Fibroblast of skin of scalp (primary cell): ENCODE measurements at places on chromosomes 7 and 10.
A peak's percentile ranks its signal among the peaks of the same experiment; 100 is the strongest.

GRCh38 chr10:32077896-32078485 is 21.8 kb upstream of the KIF5B start:
- DNase-seq, result peak; percentile 80

DNA sequence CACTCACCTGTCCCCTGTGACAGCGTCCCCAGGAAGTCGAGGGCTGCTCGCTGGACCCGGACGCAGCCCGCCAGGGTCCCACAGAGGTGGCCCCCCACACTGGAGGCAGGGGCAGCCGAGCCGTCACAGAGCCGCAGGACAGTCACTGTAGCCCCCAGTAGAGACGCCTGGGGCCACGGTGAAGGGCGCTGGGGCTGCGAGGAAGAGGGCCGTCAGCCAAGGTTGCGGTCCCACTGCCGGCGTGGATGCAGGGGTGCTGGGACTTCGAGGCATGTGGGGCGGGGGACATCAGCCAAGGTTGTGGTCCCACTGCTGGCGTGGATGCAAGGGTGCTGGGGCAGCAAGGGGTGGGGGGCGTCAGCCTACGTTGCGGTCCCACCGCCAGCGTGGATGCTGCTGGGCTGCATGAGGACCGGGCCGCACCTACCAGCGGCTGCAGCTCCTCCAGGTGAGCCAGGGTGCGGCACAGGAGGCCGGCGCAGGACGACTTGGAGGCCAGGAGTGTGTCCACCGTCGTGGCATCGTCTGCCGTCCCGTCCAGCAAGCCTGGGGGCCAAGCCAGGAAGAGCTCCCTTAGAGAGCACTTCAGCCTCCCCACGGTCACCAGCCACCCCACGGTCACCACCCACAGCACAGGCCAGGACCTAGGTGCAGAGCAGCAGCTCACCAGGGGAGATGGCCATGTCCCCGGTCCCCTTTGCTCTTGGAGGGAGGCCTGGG is 13.9 kb downstream of the BRAT1 start:
- no peak for DNase-seq

DNA sequence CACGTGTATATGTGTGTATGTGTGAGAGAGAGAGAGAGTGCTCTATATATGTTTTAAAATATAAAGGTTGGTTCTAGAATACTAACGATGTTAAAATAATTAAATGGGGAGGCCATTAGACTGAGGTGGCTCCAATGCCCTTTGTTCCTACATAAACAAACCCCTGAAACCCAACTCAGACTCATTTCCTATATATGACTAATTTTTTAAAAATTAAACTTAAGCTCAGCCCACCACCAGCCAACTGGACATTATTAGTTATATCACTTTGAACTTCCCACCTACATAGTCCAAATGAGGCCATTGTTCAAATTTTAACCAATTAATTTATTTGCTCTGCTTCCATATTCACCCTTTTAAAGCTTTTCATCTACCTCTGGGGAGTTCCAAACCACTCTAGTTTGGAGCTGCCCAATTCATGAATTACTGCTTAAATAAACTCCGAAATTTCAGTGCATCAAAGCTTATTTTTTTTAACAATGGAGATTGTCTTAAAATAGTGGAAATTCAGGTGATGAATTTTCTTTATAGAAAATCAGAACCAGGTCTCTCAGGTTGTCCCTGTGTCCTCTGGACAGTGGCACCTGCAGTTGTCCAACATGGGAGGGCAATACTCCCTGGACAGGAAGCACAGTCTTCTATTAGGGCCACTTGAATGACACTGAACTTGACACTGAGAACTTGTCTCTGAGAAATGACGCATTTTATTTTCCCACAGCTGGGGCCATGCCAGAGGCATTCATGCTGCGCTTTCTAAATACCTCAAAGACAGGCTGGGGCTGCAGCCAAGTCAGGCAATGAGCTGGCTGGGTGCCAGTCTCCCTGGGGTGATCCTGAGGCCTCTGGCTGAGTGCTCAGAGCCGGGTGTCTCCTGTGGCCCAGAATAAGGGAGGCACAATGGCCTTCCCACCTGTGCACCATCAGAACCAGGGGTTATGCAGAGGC is 109.5 kb upstream of the TMEM72 start:
- peak; percentile 96 for DNase-seq

- no peak for DNase-seq
Observed at GRCh38 chr10:49458869-49459268, 63.0 kb upstream of the DRGX start.

DNA sequence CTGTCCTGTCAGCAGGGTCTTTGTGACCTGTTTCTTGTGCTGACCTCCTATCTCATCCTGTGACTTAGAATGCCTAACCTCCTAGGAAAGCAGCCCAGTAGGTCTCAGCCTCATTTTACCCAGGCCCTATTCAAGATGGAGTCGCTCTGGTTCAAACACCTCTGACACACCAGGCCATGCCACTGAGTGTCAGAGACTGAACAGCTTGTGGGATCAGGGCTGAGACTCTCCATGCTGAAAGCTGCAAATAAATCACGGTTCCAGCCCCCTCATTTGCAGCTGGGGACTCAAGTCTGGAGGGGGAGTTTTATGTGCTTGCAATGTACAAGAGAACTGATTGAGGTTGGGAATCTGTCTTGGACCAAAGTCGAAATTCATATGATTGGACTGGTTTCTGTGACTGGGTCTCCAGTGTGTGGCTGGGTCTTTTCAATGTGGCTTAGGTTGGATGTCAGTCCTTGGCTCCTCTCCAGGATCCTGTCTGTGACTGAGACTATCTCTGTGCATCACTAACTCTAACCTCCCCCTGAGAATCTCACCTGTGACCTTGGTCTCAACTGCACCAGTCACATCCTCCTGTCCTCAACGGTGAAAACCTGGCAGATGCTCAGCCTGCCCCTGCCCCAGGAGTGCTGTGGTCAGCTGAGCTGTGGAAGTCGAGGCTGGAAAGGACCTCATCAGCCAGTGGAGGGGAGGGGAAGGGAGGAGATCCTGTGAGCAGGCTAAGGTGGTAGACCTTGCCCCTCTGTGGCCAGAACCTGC is 11.7 kb downstream of the PRF1 start:
- DNase-seq, result no peak

GRCh38 chr7:70317356-70317755 is 719.1 kb downstream of the AUTS2 start:
- DNase-seq, result peak; percentile 54

DNA sequence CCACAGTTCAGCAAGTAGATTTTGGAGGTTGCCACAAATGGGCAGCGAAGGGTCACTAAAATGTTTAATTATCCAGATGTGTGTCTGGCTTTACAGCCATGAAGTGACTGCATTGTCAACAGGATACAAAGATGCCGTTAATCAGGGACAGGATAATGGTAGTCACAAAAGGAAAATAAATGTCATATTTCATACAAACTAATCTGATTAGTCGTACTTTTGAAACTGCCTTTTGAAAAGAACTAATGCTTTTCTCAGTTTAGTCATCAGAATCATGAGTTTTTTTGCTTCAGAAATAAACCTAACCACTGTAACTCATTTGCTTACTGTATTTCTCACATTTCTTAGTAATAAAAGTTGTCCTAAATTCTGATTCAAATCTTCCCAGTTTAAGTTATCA is 22.2 kb upstream of the WNT16 start:
- no peak for DNase-seq

DNA sequence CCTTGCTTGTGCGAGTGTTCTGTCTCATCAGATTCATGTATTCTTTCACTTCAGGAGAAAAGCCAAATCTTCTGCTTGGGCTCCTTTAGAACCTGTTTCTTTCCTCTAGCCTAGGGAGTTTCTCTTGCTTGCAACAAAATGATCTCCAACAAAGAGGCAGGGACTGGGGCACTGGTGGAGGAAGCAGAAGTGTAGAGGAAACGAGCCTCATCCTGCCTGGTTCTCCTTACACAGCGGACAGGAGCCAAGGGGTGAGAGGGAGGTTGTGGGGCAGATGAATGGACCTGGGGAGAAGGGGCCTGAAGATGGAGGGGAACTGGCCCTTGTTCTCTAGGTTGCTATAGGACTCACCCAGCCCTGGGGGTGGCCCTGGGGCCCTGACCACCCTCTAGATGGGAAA is 141.1 kb downstream of the PKD1L1 start:
- no peak for DNase-seq

GRCh38 chr7:106609416-106609815 is 51.5 kb downstream of the CCDC71L start:
- DNase-seq, result peak; percentile 81

DNA sequence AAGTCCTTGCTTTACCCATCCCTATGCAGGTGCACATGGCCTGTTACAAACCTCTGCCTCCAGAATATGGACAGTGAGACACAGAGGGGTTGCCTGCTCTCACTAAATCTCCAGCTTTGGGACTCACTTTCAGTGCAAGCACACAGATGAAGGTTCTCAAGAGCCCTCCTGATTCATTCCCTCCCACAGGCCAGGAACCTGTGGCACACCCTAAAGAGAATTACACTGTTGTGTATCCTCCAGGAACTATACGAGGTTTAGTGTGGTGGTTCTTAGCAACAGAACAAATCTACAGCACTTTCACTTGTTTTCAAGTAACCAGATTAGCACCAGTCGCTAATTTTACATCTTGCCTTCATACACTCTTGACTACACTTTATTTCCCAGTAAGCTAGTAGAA is 192.3 kb downstream of the PLXNA4 start:
- DNase-seq, result no peak

- no peak for DNase-seq
Observed at GRCh38 chr7:77796960-77797359, 1.3 kb downstream of the TMEM60 start.

GRCh38 chr10:46052791-46053375 is 6.8 kb upstream of the MSMB start:
- DNase-seq, result no peak

GRCh38 chr10:18230794-18231193 is 90.6 kb downstream of the CACNB2 start:
- peak; percentile 73 for DNase-seq

DNA sequence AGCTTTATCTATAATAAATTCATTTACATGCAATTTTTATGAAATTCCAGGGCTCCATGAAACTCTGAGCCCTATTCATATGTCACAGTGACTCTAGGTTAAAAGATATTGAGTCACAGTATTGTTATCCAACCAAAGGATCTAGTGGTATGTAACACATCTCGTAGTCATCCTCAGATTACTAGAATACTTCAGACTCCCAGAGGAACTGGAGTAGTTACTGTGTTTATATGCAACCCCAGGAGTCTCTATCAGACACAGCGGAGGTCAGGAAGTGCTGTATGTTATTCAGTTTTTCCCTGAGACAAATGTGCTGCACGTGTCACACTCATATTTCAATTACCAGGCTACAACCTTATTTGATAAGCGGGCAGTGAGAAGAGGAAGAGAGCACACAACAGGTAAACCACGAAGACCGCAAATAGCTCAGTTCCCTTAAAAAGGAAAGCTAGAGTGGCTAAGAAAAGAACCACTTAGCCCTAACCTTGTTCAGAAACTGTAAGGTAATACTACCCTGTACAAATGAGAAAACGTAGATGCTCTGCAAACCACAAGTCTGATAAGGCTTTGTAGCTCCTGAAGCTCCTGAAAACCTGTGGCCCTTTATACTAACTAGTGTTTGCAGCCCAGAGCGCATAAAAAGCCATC is 114.0 kb upstream of the CNTNAP2 start:
- DNase-seq, result peak; percentile 47

DNA sequence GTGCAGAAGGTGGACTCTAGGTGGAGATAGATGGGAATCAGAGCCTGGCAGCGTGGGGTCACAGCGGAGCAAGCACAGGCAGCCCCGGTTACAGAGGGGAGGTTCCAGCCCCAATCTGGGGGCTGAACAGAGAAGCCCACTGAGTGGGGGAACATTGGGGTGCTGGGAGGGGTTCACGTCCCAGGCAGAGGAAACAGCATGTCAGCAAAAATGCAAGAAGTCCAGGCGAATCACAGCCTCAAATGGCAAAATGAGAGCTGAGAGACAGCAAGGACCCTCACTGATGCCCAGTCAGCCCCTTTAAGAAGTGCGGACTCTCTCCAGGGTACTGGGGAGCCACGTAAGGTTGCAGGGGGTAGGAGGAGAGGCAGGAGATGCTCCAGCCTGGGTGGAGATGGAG is 62.0 kb downstream of the ELFN1 start:
- no peak for DNase-seq

DNA sequence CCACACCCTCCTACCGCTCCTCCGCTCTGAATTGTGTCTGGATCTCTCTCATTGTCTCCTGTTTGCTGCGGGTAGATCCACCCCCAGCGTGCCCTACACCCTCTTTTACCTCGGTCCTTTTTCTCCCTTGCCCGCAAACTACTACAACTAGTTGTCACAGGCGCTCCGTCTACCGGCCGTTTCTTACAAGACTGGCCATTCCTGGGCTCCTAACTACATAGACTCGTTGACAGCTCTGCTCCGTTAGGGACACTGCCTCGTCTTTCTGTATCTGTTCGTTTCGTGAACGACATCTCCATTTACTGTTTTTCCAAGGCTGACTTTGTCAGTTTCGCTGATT is 786 bp downstream of the TAF3 start:
- peak; percentile 52 for DNase-seq

DNA sequence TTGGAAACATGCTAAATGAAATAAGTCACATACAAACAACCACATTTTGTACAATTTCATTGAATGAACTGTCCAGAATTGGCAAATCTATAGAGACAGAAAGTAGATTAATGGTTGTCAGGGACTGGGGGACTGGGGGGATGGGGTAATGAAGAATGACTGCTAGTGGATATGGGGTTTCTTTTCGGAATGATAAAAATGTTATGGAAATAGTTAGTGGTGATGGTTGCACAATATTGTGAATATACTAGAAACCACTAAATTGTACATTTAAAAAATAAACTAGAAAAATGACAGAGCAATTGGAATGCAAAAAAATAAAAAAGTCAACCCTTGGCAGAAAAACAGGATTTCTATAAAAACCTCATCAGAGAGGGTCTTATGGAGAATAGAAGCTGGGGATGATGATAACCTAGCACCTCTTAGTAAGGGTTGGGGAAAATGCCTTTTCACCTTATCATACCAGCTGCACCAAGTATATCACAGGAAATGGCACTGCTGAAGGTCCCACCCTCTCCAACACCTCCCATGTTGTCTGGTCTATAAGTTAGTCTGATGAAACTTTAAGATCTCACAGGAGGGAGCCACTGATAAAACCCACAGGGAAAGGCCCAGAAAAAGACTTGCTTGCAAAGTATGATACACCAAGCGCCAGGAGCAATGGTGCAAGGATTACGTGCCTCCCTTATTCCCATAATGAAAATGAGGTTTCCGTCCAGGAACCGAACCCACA is 23.1 kb upstream of the JAZF1 start:
- DNase-seq, result peak; percentile 86

DNA sequence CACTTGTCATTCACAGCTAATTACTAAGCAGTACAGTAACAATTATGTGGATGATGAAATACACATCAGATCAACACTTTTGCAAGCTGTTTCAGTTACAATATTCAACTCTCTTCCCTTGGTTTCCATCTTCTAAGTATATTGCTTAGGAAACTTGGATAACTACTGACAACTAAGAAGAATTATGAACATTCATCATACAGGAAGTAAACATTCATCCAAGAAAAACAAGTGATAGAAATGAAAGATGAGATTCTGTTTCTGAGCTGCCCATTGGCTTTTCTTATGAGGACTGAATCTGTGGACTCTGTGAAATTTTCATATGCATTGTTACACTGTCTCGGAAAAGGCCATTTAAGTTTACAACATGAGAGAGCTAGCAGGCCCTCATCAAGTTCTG is 240.2 kb downstream of the PRKG1 start:
- peak; percentile 40 for DNase-seq

GRCh38 chr7:102917436-102918353 is 4.9 kb downstream of the LRRC17 start:
- DNase-seq, result no peak
